ENCODE measurements at places on chromosomes 6 and 20.

DNA sequence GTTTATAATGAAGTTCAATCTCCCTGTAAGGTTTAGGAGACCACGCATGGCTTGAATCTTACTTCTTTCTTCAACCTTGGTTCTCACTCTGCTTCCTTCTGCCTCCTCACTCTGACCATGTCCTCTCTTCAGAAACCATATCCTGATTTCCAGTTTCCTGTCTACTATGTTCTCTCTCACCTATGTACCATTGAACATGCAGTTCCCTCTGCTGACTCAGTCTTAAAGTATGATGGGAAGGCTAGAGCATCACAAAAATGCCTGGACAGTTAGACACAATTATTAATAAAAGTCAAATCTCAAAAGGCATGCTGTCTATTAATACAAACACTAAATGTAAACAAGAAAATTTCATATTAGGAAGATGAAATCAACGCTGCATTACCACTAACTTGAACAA lies 151.6 kb downstream of the PRKN start:
- DNase-seq, result no peak

DNA sequence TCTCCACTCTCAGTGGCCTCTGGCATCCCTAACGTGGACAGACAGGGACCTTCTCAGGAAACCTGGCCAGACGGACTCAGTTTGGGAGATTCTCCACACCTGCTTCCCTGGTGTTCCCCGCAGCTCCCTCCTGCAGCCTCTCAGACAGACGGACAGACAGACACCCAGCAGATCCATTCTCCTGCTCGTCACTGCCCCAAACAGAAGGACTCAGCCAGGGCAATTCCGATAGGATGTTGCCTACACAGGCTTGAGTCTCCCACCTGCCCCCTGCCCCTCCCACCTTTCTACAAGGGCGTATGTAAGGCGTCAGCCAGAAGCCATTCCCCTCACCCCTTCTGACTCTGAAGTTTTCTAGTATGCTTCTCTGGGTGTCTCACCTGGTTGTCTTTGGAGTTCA lies 428 bp downstream of the CCM2L start:
- DNase-seq, result no peak

- DNase-seq, result no peak
Measured at GRCh38 chr6:158322400-158322723, 10.1 kb downstream of the TULP4 start.

- no peak for DNase-seq
Measured at GRCh38 chr6:32603888-32604287, 14.2 kb upstream of the HLA-DRB1 start.

DNA sequence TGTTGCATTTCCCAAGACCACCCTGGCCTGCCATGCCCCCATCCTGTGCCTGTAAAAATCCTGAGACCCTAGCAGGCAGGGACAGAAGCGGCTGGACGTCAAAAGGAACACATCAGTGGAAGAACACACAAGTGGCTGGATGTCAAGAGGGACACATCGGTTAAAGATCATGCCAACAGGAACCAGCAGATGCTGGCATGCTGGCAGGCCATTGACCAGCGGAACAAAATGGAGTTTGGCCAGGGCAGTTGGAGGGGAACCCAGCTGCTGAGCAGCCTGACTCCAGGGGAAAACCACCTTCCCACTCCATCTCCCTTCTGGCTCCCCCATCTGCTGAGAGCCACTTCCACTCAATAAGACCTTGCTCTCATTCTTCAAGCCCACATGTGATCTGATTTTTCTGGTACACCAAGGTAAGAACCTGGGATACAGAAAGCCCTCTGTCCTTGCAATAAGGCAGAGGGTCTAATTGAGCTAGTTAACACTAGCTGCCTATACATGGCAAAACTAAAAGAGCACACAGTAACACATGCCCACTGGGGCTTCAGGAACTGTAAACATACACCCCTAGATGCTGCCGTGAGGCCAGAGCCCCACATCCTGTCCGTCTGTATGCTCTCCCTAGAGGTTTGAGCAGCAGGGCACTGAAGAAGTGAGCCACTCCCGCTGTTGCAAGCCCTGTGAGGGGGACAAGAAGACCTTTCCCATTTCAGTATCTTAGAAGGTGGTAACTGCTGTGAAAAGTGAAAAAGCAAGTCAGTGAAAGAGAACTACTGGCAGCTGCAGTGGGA lies 4.2 kb upstream of the TSBP1 start:
- DNase-seq, result no peak
